Stimulated activated CD8-positive, alpha-beta memory T cell treated with anti-CD3 and anti-CD28 coated beads, Interleukin-4, amount 100 ng/mL, for 4 hours (primary cell): ENCODE measurements at places on chromosomes 2 and 18.

- DNase-seq, result no peak
Observed at GRCh38 chr18:39524370-39524769, 1958.8 kb upstream of the CELF4 start.

DNA sequence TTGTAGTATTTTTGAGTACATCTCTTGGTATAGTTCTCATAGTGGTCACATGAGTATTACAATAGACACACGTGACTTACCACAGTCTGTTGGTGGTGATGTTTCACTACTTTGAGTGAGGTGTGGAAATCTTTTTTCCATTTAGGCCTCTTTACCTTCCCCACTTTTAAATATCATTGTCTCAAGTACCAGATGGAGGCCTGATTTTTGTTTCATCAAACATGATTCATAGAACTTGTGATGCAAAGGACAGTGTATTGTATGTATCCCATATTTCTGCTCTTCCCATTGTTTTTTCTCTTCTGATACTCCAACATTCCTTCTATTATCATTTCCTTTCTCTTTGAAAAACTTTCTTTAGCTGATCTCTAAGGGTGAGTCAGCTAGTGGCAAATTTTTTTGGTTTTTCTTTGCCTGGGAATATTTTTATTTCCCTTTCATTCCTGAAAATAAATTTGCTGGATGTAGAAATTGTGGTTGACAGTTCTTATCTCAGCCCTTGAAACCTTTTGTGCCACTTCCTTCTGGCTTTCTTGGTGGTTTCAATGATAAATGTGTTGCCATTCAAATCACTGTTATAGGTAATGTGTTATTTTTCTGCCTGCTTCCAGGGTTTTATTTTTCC lies 32.8 kb downstream of the RFX8 start:
- DNase-seq, result no peak

DNA sequence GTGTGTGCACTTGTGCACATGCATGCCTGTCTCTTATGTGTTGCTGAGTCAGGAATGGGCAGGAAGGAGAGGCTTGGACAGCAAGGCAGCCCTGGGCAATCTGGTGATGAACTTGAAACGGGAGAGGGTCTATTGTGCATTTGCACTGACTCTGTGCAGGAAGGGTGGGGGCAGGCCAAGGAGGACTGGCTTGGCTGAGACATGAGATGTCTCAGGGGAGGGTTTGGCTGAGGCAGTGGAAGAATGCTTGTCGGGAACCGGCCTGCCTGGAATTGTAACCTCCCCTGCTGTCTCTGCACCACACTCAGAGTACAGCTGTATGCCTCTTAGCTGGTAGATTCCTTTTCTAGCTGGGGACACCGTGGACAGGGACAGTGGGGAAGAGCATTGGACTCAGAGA lies 176.1 kb upstream of the TNP1 start:
- no peak for DNase-seq

DNA sequence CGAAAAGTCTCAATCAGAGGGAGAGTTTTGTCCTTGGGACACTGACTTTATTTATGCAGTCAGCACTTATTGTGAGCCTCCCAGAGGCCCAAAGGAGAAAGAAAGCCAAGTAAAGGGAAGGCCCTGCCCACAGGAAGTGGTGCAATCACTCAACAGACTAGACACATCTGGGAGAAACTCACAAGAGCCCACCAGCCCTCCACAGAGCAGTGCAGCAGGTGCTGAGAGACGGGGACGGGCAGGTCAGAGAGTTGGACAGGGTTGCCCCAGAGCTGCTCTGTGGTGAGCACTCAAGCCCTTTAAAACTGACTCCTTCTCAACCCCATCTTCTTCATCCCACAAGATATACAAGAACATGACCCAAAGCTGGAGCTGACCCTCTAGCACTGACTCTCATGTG lies 96.0 kb downstream of the TFCP2L1 start:
- DNase-seq, result no peak

DNA sequence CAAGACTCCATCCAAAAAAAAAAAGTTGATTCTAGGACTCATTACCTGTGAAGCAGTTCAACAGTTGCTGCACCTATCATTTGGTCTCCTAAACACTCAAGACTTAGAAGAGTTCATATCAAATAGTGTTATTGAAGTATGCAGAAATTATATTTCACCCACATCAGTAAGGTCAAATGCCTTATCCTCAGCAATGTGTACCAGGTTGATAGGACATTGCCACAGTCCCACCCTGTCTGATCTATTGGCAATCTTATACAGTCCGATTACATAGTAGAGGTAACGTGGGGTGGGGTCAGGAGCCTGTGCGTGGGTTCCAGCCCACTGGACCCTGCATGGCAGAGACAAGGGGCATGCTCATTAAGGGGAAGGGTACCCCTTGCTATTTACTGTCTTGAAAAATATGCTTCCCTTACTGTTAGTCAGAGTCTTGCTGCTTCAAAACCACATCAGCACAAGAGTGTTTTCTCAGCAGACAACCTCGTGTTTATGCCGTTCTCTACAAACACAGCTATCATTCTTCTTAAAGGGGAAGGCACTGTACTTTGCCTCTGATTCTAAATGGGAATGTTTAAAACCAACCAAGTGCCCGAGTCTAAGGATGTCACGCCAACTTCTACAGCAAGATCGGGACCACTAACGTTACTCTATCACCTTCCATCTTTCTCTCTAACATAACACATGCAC lies 115.2 kb downstream of the MTCL1 start:
- DNase-seq, result no peak
